ENCODE measurements at places on chromosomes 6 and 20.

GRCh38 chr6:105087571-105088211 lies 92.1 kb downstream of the POPDC3 start:
- peak; percentile 74 for DNase-seq

- peak; percentile 70 for DNase-seq
These were observed 28.3 kb downstream of the RIN2 start for GRCh38 chr20:19786311-19786710.

GRCh38 chr6:109050447-109051102 lies 44.1 kb downstream of the SESN1 start:
- no peak for DNase-seq

DNA sequence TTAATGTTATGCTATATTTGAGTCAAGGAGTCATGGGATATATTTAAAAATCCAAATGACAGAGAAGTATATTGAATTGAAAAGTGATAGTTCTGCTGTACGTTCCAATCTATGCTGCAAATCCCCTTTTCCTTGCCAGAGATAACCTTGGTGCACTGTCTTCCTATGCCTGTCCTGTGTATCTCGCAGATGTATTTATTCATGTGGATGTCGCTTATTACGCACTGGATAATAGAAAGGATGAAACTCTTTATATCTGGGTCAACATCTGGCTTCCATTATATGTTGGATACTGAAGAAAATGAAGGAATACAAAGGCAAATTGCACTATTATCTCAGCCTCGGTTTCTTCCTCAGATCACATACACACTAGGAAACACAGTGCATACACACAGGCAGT lies 331.3 kb downstream of the BCKDHB start:
- DNase-seq = no peak

GRCh38 chr6:164108092-164108491 lies 693.6 kb downstream of the QKI start:
- DNase-seq = no peak

DNA sequence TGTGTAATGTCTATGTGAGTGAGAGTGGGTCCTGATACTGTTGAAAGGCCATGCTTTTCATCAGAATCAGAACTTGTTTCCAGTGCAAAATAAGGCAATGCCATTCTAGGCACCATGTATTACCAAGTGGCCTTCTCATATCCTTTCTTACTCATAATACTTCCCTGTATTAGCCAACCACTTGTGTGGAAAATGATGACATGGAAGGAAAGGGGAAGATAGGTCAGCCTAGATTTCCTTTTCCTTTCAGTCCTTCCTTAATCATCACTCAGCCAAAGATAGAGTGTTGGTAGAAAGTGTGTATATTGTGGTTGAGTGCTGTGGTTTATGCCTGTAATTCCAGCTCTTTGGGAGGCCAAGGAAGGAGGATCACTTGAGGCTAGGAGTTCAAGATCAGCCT lies 158.6 kb upstream of the PREP start:
- peak; percentile 50 for DNase-seq

DNA sequence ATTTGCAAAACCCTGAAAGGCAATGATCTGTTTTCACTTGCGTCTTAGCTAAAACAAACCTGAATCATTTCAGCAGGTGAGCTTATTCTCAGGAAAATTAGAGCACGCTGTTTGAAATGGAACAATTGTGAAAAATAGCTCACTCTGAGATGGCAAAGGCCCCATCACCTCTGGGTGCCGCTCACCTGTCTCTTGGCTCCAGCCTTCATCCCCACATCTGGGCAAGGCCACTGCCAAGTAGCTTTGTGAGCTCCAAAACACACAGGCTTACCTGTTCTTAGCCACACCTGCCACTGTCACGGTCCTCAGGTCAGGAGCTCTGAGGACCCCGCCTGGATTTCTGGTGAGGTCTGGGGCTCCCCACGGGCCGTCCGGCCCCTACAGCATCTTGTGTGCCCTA lies 66.7 kb downstream of the SMOC2 start:
- DNase-seq = no peak

DNA sequence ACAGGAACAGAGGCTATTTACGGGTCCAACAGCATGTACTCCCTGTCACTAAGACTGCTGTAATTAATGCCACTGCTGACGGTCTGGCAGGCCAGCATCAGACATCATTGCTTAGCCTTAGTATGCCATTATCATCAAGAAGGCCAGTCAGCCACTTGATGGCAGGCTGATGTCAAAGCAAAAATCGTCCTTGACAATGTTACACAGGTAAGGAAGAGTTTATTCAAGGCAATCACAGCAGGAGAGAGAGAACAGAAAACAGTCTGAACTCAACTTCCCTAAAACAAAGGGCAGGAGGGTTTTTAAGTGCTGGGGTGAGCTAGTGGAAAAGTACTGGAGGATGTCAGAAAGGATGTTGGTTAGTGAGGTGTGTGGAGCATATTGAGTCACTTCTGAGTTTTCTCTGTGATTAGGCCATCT lies 25.1 kb downstream of the FKBP1C start:
- no peak for DNase-seq

- no peak for DNase-seq
These were observed 22.6 kb upstream of the NCOA3 start for GRCh38 chr20:47479093-47479492.

DNA sequence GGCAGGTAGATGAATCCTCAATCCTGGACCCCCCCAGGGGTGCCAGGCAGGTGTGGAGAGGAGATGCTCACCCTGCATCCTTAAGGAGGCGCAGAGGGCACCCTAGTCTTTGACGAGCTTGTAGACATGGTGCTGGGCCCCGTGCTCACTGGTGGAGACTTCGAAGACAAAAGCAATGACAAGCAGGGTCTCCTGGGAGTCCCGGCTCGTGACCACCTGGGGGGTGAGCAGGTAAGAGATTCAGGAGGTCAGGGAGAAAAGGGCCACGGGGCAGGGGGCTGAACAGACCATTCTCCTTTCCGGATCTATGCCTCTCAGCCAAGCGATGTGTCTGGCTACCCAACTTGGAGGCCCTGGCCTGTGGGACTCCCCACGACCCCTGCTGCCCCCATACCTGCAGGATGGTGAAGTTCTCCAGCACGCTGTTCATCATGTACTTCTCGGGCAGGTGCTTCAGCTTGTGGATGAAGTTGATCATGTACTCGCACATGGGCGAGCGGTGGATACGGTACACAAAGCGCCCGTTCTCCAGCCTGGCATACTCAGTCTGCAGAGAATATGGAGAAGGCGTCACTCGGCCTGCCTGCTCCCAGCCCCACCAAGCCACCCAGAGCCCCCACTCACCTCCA lies 6.9 kb downstream of the RPL10A start:
- DNase-seq = no peak

GRCh38 chr20:51384875-51385274 lies 157.6 kb downstream of the NFATC2 start:
- no peak for DNase-seq

DNA sequence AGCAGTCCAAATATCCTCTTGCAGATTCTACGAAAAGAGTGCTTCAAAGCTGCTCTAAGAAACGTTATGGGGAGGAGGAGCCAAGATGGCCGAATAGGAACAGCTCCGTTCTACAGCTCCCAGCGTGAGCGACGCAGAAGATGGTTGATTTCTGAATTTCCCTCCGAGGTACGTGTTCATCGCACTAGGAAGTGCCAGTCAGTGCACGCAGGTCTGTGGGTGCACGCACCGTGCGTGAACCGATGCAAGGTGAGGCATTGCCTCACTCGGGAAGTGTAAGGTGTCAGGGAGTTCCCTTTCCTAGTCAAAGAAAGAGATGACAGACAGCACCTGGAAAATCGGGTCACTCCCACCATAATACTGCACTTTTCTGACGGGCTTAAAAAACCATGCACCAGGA lies 272.1 kb upstream of the DEFB115 start:
- no peak for DNase-seq

DNA sequence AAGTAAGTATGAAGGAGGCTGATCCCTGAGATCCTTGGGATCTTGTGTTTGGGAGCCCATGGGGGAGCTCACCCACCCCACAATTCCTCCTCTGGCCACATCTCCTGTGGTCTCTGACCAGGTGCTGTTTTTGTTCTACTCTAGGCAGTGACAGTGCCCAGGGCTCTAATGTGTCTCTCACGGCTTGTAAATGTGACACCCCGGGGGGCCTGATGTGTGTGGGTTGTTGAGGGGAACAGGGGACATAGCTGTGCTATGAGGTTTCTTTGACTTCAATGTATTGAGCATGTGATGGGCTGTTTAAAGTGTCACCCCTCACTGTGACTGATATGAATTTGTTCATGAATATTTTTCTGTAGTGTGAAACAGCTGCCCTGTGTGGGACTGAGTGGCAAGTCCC lies 2.8 kb downstream of the HLA-G start:
- no peak for DNase-seq

- DNase-seq = no peak
These were observed 25.1 kb upstream of the TAF8 start for GRCh38 chr6:42025066-42025844.

GRCh38 chr6:3457710-3458602 lies 1.1 kb upstream of the SLC22A23 start:
- DNase-seq = peak; percentile 10

- DNase-seq = peak; percentile 61
These were observed 10.2 kb upstream of the CST5 start for GRCh38 chr20:23889775-23890187.

DNA sequence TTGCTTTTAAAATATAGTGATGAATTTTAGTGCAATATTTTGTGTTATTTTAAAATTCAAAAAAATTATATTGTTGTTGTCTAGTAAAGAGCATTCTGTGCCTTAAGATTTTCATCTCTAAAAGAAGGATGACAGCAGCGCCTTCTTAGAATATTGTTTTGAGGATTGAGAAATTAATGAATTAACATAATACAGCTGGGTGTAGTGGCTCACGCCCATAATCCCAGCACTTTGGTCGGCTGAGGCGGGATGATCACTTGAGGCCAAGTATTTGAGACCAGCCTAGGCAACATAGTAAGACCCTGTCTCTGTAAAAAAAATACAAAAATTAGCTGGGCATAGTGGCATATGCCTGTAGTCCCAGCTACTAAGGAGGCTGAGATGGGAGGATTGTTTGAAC lies 6.8 kb downstream of the TIAM2 start:
- no peak for DNase-seq

DNA sequence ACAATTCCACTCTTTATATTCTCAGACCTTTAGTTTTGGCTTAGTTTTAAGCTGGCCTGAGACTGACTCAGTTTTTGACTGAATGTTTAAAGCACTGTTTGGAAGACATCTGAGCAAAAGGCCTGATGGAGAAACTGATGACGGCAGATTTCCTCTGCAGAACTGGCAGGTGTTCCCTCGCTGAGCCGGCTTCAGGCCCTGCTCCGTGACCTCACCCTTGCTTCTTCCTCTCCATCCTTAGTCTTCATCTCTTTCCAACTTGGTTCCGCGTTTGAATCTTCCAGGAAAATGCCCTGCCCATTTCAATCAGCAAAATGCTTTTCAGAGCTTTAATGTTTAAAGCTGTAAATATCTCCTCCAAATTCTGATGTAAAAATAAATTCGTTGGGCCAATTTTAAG lies 6.6 kb downstream of the NKX2-4 start:
- DNase-seq = no peak

DNA sequence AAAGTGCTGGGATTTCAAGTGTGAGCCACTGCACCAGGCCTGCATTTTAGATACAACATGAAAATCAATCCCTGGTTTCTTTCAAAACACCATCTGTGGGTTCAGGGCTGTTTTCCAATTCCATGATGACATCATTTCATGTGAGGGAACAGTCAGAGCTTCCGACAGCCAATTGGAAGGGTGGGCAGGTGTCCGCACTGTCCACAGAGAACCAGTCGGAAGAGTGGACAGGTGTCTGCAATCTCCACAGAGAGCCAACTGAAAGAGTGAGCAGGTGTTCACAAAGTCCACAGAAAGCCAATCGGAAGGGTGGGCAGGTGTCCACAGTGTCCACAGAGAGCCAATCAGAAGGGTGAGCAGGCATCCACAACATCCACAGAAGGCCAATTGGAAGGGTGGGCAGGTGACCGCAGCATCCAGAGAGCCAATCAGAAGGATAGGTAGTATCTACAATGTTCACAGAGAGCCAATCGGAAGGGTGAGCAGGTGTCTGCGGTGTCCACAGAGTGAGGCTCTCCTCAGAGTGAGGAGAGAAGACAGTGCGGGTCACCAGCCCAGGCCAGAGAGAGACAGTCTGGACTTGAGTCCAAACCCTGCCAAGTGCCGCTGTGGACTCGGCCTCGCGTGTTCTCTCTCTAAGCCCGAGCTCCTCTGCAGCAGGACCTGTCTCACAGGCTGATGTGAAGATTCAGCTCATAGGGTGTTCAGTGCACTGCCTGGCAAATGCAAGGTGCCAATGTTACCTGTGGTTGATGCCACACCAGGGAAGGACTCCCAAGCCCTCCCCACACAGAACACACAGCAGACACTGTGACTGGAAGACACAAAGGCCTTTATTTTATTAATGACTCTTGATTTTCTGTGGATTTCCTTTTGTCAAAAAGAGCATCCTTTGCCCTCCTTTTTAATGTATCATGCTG lies 57.3 kb downstream of the DLL1 start:
- DNase-seq = no peak

GRCh38 chr20:38825901-38826625 lies 20.6 kb downstream of the PPP1R16B start:
- peak; percentile 36 for DNase-seq

DNA sequence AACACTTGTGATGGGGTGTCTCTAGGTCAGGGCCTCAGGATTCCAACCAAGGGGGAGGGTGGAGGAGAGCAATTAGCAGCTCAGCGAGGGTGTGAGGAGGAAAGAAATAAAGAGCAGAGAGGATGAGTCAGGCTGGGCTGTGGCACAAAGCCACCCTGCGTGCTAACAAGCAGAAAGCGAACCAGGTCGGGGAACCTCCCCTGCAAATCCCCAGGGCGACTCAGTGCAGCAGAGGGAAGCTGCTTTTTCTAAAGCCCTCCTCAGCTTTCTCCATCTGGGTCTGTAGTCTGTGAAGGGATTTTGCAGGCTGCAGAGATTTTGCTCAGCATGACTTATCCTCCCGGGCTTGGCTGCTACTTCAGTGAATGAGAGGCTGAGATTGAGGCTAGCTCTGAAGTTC lies 6.6 kb upstream of the SPO11 start:
- peak; percentile 21 for DNase-seq

DNA sequence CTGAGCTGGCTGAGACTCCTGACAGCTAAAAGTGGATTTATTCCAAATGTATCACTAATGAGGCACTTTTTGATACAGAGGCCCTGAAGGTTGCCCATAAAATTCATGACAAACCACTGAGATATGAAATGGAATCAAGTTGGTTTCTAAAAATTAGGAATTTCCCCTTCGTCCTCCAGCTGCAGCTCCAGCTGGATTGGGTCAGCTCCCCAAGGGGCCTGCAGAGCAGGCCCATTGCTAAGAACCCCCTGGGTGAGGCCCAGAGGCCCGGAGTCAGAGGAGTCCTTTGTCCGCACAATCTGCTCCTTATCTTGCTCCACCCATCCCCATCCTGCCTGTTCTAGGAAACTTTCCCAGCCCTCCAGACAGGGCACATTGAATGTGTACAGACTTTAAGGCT lies 163.5 kb upstream of the TOP1 start:
- no peak for DNase-seq

GRCh38 chr6:20866036-20866435 lies 331.8 kb downstream of the CDKAL1 start:
- DNase-seq = no peak

DNA sequence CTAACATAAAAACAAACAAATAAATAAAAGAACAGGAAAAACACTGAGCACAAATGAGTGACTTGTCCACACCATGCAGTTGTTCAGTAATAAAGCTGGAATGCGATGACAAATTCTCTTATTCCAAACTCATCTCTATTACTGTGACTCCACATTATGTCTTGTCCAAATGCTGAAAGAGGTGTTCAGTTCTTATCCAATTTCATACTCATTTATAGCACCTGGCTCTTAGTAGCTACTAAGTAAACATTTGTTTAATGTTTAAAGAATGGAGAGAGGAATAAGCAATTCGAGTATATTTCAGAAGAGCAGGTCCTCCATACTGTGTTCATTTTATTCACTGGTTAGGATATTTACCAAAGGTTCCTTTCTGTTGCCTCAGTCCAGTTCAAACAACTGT lies 439.0 kb upstream of the JAG1 start:
- peak; percentile 31 for DNase-seq

All from ELR (cell line).